Activated CD8-positive, alpha-beta memory T cell treated with anti-CD3 and anti-CD28 coated beads for 1 hour (primary cell): ENCODE measurements at places on chromosomes 5 and 9.

DNA sequence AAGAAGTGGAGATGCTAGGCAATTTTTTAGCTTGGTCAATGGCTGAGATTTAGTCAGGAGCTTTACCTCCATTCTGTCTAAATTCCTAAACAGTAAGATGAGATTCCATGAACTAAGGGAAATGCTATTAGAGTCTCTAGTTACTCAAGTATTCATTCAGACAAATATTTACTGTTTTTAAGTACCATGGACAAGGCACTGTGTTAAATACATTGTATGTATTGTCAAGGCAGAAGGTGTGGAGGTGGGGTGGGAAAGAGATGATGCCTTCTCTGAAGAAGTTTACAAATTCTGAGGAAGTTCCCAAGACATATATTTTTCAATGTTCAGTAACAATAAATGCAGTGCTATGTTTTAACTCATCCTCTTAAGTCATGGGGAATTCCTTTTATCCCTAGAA, 459.9 kb upstream of the NMUR2 start:
- DNase-seq = no peak

DNA sequence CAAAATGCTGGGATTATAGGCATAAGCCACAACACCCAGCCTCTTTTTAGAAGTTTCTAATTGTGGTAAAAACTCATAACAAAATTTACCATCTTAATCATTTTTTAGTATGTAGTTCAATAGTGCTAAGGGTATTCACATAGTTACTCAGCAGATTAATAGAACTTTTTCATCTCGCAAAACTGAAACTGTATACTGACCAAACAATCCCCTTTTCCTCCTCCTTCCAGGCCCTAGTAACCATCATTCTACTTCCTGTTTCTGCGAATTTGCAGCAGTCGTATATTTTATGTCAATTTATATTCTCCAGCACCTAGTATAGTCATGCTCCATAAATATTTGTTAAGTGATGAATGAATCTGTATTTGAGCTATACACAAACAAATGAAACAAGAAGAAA, 86.3 kb upstream of the ERBIN start:
- DNase-seq = no peak

- no peak for DNase-seq
Observed at GRCh38 chr5:103525361-103525760, 37.2 kb downstream of the NUDT12 start.

- DNase-seq = no peak
Observed at GRCh38 chr5:96851312-96852062, 24.8 kb upstream of the ERAP2 start.

DNA sequence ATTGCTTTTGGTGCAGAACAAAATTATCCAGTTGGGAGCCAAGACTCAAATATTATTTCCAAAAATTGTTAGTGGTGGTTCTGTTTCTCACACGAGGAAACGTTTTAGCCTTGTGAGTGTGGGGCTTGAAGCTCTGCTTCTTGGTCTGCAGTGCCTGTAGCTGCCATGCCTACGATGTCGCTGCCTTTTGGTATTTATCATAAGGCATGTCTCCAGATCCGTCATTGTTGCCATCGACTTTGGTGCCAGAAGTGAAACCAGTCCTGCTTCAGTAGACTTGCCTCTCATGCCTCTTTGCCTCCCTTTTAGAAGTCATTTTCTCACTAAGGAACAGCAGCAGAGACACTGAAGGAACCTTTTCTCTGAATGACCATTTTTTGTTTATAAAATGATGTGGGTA, 29.7 kb upstream of the CATSPER3 start:
- no peak for DNase-seq

DNA sequence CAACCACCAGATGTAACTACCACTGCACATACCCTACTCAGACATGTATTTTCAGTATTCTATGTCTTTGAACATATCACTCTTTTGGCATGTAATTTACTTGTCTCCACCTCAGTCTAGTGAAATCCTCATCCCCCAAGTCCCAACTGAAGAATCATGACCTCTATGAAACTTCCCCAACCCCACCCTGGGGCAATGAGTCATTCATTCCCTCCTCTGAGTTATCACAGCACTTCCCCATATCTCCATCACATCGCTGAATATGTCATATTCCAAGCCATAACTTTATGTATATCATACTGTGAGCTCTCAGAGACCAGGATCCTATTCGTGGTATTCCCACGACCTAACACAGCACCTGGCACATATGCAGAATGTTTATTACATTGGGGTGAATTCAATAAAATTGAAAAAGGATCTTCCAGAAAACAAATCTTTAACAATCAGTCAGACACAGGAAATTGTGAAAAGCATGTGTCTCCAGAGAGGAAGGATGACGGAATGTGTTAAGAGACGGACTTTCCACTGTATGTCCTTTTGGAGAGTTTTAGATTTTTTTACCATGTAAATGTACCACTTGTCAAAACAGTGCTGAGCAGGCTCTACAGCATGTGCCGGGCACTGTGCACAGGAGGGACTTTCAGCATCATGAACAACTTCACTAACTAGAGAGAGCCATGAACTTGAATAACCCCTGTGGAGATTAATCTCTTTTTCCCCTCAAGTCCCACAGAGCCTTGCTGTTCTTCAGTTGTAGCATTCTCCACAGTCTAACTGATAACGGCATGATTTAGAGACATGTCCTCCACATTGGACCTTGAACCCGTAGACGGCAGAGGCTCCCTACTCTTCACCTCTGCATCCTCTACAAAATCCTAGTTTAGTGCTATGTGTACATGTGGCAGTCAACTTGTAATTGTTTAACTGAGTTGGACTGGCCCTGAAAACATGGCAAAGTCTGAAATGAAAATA, 213.5 kb downstream of the GLIS3 start:
- no peak for DNase-seq
